CD4-positive, alpha-beta T cell (primary cell): ENCODE measurements at places on chromosomes 1 and 21.

- no peak for DNase-seq
Measured at GRCh38 chr1:42933060-42933586, 25.5 kb downstream of the SLC2A1 start.

DNA sequence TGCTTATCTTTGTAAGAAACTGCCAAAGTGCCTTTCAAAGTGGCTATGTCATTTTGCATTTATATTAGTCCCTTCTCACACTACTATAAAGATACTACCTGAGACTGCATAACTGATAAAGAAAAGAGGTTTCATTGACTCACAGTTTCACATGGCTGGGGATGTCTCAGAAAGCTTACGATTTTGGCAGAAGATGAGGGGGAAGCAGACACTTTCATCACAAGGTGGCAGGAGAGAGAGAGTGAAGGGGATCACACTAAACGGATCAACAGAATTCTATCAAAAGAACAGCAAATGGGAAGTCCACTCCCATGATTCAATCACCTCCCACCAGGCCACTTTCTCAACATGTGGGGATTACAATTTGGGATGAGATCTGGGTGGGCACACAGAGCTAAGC lies 1352.0 kb upstream of the B3GALT2 start:
- DNase-seq: no peak

- no peak for DNase-seq
Measured at GRCh38 chr1:181640956-181641355, 157.6 kb downstream of the CACNA1E start.

DNA sequence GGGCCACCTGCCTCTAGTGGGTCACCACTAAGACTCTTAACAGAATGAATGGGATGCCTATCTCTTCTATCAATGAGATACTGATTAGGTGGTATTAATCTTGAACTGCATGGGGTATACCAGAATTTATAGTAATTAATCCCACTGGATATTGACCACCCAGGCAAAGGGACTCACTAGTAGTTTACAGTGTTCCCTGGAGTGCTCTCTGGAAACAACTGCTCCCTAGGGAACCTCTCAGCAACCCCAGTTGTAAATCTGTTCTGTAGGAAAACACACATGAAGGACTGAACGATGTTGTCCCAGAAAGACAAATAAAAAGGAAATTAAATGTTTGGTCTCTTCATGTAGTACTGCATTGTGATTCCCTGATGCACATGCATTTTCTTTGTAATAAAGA lies 430.5 kb downstream of the HLX start:
- DNase-seq: no peak

DNA sequence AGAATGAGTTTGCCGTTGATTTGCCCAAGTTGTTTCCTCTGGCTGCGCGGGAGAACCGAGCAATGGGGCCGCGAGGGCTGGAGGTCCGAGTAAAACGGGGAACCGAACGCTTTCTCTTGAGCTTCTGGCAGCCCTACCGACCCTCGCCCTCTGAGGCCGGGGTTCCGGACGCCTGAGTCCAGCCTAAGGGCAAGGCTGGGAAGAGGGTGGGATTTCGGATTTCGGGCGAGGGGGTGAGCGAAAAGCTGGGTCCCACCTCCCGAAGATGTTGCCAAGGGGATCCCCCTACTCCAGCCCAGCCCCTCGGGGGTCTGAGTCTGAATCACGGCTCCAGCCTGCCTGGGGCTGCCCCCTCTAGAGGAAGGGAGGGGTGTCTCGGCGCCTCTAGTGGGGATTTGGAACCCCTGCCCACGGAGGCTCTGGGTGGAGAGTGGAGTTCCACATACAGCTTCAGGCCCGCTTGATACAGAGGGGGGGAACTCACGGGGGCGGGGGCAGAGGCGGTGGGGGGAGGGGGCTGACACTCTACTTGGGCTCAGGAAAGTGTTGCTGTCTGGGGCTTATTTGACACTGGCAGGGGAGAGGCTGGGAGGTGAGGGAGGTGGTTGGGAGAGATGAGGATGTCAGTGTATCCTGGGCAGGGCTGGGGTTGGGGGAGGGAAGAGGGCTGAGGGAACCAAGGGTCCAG lies 617 bp downstream of the KIRREL1 start:
- DNase-seq: no peak

DNA sequence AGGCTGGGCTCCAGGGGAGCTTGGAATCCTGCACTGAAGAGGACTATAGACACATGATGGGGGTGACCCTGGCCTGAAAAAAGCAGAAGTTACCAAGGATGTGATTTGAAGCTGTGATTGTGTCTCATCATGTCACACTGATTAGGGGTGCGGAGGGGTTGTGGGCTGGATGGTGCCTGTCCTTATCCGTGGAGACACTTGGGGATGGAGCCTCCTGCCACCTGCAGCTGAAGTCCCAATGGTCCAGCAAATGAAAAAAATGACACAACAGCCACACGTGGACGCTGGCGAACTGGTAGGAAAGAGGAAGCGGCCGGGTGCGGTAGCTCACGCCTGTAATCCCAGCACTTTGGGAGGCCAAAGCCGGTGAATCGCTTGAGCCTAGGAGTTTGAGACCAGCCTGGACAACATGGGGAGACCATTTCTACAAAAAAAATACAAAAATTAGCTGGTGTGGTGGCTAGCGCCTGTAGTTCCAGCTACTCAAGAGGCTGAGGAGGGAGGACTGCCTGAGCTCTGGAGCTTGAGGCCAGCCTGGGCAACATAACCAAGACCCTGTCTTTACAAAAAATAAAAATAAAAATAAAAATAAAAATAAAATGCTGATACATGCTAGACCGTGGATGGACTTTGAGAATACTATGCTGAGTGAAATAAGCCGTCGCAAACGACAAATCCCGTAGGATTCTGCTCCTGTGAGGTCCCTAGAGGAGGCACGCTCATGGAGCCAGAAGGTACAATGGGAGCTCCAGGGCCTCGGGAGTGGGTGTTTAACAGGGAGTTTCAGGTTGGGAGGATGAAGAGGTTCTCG lies 838 bp upstream of the IBA57 start:
- no peak for DNase-seq

GRCh38 chr1:2376931-2377672 lies 14.3 kb downstream of the MORN1 start:
- DNase-seq: no peak

GRCh38 chr1:116147972-116148371 lies 36.8 kb downstream of the MAB21L3 start:
- no peak for DNase-seq

DNA sequence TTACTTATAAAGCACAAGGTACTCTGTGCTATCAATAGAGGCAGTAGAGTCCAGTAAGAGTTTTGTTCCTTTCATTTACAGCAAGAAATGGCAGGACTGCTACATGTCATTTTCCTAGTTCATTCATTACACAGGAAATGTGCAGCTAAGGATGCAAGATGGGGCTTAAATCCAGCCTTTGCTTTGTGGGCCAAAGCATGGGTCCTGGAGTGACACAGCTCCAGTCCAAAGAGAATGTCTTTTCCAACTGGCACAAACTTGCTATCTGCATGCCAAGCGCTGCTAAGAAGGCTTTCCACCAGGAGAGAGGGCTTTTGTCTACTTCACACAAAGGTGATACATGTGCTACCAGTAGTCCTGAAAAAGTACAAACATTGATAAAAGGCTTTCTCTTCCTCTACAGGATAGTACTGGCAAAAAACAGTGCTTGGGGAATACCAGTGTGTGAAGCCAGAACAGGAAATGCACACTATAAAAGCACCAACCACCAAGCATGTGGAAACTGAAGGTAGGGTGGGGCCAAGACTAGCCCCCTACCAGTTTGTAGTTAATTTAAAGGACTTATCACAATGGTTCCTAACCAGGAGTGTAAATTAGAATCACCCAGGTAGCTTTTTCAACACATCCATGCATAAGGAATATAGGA lies 68.7 kb downstream of the ARID4B start:
- DNase-seq: no peak

- DNase-seq: peak; percentile 40
Measured at GRCh38 chr1:206590025-206590758, 22.1 kb downstream of the EIF2D start.

DNA sequence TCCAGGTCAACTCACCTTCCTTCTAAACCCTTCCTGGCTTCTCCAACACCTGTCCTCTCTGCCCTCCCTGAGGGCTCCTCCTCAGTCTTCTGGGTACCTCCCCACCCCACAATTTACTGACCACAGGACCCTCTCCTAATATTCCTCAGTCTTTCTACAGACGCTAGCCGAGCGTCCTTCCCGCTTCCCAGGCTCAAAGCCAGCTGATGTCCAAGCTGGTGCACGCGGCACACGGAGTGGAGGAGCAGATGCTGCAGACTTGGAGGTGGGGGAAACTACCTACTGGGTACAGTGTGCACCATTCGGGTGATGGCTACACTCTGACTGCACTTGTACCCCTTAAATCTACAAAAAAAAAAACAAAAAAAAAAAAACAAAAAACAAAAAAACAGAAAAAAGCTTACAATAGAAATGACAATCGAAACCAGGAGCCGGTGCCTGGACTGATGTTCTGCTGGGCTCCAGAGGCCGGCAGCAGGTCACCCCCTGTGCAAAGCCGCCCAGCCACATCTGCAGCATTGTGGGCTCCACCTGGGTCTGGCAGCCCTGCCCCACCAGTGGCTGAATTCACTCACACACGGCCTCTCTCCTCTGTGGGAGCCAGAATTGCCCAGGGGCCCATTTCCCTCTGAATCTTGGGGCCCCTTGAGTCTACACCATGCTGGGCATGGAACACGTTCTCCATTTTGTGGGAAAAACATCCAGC lies 7.0 kb downstream of the TRIM11 start:
- no peak for DNase-seq

DNA sequence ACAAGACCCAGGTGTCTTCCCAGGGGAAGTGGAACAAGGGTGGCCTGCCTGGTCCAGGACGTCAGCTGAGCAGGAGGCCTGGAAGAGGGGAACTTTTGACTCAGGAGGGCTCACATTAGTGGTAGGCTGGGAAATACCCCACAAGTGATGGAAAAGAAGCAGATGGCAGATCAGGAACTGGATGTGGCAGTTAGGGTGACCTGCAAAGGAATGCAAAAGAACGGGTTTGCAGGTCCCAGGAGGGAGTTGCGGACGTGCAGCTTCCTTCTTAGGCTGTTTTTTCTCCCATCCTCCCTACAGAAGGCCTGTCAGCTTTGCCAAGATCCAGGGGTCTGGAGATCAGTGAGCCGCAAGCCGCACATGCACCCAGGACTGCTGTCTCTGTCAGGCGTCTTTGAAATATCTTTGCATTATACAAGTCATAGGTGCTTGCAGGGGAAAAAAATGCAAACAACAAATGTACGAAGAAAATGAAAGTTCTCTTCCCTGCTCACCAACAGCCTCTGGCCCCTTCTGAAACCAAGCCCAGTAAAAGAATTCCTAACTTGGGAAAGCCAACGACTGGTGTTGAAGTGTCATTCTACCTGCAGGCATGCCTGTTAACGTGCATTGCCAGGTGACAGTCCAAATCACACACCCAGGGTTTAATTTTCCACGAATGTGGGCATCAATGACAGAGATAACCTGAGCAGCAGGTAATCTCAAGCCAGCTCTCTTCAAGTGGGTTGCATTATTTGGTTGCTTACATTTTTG lies 34.4 kb downstream of the NENF start:
- DNase-seq: no peak

GRCh38 chr1:3516911-3517675 lies 62.6 kb downstream of the ARHGEF16 start:
- no peak for DNase-seq

- no peak for DNase-seq
Measured at GRCh38 chr1:58933599-58933926, 149.7 kb upstream of the JUN start.

- DNase-seq: no peak
Measured at GRCh38 chr1:51442616-51443015, 76.5 kb downstream of the EPS15 start.

GRCh38 chr1:162466797-162467196 lies 30.8 kb upstream of the UHMK1 start:
- DNase-seq: no peak

GRCh38 chr1:29960156-29960755 lies 723.9 kb downstream of the PTPRU start:
- DNase-seq: no peak

DNA sequence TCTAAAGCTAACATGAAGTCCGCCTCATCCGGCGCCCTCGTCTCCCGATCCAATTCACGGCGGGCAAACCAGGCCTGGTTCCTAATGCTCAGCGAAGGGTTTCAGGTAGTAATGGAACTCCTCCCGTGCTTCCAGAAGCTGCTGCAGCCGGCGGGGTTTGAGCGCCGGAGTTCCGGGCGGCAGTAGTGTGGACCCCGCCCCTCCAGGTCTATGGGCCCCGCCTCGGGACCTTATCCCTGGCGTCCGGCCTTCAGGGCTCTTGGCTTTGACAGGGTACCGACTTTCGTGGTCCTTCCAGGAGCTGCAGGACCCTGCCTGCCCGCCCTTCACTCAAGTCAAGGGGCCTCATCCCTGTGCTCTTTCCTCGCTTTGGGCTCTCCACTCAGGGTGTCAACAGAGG lies 304.1 kb downstream of the FAM72C start:
- no peak for DNase-seq

DNA sequence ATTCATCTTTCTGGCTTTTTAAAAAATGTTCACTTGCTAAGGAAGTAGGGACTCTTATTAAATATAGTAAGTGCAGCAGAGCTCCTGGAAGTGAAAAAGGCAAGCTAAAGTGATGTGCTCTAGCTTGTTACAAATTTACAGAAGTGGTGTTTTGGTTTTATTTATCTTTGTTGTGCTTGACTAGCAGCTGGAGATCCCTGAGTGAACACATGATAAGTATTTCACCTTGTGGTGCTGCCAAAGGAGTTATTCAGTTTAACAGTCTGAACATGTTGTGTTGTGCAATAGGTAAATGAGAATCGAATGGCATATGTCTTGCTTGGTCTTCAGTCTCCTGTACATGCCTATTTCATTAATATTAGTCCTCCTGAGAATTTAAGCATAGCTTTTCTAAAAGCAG lies 315.7 kb downstream of the TPR start:
- no peak for DNase-seq

DNA sequence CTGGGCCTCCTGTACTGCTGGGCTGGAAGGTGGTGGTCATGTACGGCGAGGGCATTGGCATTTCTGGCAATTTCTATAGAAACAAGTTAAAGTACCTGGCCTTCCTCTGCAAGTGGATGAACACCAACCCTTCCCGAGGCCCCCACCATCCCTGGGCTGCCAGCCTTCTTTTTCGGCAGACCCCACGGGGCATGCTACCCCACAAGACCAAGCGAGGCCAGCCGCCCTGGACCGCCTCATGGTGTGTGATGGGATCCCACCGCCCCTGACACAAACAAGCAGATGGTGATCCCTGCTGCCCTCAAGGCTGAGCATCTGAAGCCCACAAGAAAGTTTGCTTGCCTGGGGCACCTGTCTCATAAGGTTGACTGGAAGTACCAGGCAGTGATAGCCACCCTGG lies 76.0 kb downstream of the NFASC start:
- no peak for DNase-seq

GRCh38 chr1:160453443-160453842 lies 53.1 kb downstream of the VANGL2 start:
- no peak for DNase-seq

GRCh38 chr1:96721053-96721415 lies 550 bp upstream of the PTBP2 start:
- no peak for DNase-seq
